ENCODE measurements at places on chromosomes 3 and 15.
A peak's percentile ranks its signal among the peaks of the same experiment; 100 is the strongest.

- no peak for DNase-seq
Measured at GRCh38 chr3:190581041-190581541, 67.2 kb downstream of the IL1RAP start.

DNA sequence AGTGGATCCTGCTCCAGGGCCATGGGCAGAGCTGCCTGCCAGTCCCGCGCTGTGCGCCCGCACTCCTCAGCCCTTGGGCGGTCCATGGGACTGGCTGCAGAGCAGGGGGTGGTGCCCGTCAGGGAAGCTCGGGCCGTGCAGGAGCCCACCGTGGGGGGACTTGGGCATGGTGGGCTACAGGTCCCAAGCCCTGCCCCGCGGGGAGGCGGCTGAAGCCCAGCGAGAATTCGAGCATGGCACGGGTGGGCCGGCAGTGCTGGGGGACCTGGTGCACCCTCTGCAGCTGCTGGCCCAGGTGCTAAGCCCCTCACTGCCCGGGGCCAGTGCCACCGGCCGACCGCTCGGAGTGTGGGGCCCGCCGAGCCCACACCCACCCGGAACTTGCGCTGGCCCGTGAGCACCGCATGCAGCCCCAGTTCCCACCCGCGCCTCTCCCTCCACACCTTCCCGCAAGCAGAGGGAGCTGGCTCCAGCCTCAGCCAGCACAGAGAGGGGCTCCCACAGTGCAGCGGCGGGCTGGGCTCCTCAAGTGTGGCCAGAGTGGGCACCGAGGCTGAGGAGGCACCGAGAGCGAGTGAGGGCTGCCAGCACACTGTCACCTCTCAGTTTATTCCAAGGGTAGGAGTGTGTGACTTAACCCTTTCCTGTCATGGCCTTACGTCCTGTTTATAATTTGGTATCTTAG, 129.3 kb downstream of the TMEM108 start:
- DNase-seq: no peak

DNA sequence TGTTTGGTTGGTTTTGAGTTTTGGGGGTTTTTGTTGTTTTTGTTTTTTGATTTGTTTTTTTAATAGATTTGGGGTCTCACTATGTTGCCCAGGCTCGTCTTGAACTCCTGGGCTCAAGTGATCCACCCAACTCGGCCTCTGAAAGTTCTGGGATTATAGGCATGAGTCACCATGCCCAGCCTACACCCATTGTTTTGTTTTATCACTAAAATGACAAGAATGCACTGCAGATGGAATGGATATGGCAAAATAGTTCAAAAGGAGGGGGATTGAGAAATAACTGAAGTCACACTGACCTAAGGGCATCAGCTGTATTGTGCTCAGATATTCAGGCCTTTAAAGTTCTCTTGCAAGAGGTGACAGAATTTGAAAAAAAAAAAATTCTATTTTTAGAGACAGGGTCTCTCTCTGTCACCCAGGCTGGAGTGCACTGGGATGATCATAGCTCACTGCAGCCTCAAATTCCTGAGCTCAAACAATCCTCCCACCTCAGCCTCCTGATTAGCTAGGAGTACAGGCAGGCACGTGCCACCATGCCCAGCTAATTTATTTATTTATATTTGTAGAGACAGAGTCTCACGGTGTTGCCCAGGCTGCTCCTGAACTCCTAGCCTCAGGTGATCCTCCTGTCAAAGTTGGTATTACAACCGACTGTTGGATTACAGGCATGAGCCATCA, 4.4 kb upstream of the RASA2 start:
- no peak for DNase-seq

DNA sequence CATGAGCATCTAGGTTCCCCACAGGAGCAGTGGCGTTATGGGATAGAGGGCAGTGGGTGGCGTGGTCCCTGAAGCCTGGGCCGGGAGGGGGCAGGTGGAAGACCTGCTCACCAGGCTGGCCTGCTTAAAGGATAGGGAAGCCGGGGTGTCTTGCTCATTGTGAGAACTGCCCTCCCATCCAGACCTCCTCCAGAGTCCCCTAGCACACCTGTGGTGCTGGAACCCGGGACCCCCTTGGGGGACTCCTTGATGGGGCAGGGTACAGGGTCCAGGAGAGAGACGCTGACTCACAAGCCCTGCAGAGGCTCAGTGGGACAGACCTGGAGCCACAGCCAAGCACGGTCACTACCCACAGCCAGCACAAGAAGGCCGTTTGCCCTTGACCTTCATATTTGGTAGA, 2.8 kb upstream of the RHCG start:
- no peak for DNase-seq

DNA sequence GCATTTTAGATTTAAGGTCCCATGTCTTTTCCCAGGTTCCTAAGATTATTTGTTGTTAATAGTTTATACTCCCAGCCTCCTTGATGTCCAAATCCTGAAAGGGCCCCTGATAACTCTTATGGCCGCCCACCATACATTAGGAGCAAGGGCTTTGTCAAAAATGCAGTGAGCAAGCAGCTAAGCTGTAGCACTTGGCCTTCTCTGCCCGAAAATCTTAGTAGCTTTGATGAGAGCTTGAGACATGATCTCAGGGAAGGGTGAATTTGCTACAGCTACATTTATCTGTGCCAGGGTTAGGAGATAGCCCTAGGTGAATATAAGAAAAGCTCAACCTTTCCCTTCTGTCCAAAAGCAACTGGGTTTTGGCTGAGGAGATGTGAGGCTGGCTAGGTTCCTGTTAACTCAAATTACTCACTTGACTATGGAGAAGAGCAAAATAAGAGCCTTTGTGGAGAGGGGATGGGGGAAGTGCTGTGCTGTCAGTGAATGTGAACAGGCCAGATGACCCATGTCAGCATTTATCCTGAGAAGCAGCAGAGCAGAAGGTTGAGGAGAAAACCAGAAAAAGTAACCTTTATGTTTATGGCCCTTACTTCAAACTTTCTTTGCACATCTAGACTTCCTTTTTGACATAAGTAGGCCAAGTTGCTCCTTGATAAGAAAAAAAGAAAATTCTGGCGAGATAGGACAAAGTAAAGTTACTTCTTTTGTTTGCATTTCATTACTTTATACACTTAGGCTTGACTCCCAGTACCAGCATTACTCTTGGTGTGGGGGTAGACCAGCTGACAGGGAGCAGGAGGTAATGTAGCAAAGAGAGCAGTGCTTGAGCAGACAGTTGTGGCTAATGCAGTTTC, 21.1 kb downstream of the MAPK6 start:
- DNase-seq: no peak

DNA sequence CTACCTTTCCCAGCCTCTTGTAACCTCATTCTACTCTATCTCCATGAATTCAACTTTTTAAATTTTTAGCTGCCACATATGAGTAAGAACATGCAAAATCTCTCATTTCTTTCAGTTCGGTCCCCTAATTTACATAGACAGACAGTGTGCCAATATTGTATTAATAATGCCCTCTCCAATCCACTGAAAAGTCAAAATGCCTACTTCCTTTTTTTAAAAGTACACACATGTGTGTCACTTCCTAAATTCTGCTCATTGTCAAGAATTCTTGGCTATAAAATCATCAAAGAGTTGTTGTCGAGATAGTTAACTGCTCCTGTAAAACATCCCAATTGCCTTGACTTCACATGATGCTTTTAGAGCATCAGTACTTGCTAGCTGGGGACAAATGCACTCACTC, 84.2 kb upstream of the IL12A start:
- DNase-seq: no peak

DNA sequence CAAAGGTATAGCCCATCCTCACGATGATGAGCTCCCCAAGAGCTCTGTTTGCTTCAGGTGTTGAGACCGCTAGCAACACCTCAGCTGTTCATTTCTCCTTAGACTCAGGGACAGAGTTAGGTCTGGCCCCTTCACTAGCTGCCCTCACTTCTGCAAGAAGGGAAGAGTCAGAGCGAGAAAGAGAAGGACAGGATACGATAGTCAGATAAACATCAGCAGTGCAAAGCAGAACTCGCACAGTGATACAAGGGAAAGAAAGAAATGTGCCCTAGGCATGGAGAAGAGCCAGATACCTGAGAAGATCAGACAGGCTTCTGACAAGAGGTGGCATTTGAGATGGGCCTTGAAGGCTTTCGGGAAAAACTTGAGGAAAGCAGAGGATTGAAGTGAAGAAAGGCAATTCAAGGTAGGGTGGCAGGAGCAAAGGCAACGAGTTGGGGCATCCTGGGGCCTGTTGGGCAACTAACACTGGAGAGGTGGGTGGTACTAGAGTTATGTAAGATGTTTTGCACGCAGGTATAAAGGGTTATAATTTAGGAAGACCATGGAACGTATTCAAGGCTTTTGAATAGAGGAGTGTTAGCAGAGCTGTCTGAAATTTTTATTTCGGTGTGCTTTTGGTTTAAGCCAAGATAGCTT, 106.0 kb downstream of the PGPEP1L start:
- no peak for DNase-seq

GRCh38 chr3:186577521-186577920, 7.0 kb downstream of the DNAJB11 start:
- DNase-seq: no peak

DNA sequence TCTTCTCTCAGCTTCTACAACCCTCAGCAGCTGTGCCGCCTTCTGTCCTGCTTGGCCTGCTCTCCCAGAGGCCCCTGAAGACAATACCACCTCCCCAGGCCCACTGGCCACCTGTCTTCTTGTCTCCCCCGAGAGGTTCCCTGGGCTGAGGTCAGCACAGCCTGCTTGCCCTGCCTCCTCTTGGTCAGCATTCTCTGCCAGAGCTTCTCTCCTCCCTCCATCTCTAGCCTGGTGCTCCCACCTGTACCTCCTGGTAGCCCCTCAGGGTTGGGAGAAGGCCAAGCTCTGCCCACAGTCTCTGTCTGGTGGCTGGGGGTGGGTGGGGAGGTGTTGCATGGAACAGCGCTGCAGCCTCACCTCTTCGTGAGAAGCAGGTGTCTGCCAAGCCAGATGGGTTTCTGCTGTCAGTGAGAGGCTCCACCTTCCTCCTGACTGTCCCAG, 5.6 kb upstream of the ISLR start:
- no peak for DNase-seq

DNA sequence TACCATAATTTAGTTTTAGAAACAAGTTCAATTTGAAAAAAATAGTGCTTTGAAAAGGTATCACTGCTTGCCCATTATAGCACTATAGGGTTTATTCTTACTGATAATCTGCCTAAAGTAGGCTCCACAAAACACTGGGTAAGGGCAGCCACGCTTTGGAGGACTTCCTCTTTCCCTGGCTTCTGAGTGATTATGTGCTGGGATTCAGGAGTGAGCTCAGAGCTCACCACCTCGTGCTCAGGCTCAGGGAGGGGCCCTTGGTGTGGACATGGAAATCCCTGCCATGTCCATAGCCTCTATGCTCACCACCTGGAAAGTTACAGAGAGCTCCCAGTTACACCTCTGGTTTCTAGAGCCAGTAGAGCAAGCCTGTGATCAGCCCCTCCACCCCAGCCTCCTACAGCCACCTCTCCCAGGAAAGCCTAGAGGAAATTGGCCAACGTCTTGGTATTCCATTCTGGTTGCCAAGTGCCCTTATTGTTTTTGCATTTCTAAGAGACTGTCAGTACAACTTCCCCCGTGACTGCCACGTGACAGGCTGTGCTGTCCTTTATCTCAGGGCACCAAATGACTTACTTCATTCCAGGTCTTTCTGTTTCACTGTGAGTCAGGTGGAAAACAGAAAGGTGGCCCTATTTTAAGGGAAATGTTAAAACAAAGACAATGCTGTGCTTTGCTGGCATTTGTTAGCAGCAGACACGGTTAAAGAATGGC, 316.0 kb downstream of the RORA start:
- no peak for DNase-seq

DNA sequence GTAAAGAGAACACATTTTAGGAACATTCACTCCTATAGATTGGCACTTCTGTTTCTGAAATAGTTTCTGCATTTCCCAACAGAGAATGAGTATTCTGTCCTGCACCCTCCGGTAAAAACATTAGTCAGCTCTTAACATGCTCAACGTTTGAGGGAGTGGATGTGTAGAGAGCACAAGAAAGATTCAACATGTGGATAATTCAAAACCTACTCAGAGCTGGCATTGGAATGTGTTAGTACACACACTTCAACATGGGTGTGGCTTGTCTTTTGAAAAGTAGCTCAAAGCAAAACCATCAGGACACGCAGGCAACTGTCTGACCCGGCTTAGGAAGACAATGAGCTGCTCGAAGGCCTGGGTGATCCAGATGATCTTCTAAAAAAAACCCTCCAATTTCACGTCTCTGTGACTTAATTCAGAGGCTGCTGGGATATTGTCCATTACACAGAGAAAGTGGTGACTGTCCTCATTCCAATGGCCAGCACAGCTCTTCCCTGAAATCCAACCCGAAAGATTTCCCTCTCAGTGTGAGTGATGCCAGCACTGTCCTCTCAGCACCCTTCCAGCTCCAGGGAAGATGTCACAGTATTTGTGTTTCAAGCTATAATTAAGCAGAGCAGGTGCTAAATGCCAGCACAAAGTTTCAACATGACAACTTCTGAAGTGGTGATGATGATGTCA, 18.1 kb downstream of the FBN1 start:
- no peak for DNase-seq

- no peak for DNase-seq
Measured at GRCh38 chr3:169384573-169384972, 278.9 kb downstream of the MECOM start.

- peak; percentile 33 for DNase-seq
Measured at GRCh38 chr3:187150599-187150998, 11.3 kb upstream of the RPL39L start.

DNA sequence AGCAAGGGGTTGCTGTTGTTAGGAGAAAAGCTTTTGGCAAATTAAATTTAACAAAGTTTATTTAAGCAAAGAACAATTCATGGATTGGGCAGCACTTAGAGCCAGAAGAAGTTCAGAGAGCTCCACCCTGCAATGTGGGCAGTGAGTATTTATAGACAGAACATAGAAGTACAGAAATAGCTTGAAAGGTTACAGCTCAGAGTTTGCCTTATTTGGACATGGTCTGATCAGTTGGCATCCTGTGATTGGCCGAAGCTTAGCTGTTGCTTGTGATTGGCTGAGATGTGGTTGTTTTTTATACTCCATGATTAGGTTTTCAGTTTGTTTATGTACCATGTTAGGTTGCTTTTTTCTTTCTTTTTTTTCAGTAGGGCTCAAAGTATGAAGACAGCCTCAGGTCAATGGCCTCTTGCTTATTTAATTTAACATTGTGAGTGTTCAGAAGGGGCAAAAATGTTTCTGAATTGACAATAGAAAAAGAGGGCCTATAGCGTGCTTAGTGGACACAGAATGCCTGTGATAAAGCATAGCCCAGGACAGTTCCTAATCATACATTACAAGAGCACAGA, 293.8 kb downstream of the IGSF11 start:
- DNase-seq: no peak
